GF-D8 (cell line): ENCODE measurements at places on chromosomes 1 and 21.

- no peak for DNase-seq
Observed at GRCh38 chr1:92804721-92805201, 19.9 kb upstream of the EVI5 start.

- no peak for DNase-seq
Observed at GRCh38 chr1:232123775-232124659, 497.4 kb downstream of the DISC1 start.

DNA sequence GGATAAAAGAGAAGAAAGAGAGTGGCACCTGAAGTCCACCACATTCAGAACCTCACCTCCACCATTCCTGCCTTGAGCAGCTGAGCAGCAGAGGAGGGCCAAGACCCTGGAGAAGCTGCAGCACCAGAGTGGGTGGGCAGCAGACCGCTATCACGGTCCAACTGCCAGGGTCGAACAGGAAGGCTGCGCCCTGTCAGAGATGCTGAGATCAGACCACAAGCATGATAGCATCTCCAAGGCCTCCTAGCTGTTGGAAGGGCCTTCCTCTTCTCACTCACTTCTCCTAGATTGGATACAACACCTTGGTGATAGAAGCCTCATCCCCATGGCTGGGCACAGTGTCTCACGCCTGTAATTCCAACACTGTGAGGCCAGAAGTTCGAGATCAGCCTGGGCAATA is 12.1 kb upstream of the SLC45A3 start:
- DNase-seq = peak; percentile 24

DNA sequence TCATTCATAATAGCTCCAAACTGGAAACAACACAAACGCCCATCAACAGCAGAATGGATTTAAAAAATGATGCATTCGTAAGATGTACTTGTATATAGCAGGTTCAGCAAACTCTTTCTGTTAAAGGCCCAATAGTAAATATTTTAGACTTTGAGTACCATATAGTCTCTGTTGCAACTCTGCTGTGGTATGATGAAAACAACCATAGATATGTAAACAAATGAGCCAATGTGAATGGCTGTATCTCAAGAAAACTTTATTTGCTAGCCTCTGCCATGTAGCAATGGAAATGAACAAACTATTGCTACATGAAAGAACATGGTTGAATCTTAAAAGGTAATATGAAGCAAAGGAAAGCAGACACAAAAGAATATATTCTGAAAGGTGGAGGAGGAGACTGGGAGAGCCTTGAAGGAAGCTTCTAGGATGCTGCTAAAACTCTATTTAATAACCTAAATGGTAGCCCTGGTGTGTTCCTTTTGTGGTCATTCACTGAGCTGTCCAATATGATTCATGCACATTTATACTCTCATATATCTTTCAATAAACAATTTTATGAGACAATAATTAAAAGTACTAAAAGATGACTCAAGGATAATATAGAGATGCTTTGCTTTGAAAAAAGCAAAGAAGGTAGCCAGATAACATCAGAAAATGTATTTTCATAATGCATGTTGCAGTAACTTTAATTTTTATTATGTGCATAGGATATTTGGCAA is 29.1 kb upstream of the FMO3 start:
- DNase-seq = no peak

DNA sequence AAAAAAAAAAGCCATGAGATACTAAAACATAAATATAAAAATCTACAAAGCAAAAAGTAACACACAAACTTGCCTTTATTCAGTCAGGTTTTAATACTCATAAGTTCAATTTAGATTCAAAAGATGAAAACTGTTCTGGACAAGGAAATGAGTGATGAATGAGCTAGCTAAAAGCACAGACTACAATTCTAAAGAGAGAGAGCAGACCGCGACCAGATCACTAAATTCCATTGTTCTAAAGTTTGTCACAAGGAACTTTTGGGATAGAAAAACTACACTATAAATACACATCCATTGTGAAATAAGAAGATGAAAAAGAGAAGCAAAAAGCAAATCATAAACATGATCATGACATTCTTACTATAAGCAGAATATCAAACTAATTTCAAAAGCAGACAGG is 1.7 kb downstream of the ODF2L start:
- no peak for DNase-seq

GRCh38 chr1:185439727-185440415 is 122.8 kb upstream of the IVNS1ABP start:
- peak; percentile 5 for DNase-seq

- no peak for DNase-seq
Observed at GRCh38 chr1:6859415-6860343, 74.4 kb downstream of the CAMTA1 start.

GRCh38 chr1:246775531-246776385 is 51.5 kb downstream of the SCCPDH start:
- no peak for DNase-seq

DNA sequence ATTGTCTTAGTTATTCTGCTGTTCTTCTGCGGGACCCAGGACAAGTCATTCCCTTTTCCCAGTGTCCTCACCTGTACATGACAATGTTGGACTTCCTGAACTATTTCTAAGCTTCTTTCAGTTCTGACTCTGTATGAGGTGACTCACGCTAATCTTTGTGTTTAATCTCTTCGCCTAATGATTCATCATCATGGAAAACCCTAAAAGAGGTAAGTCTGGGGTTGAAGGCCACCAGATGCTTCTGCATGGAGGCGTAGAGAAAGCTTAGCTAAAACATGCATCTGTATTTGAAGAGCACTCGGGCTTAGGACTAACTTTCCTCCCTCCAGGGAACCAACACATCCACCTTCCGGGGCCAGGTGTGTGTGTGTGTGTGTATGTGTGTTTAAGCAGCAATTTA is 7.4 kb downstream of the SPRR5 start:
- DNase-seq = no peak

- DNase-seq = no peak
Observed at GRCh38 chr1:51241119-51241518, 5.0 kb downstream of the RNF11 start.

DNA sequence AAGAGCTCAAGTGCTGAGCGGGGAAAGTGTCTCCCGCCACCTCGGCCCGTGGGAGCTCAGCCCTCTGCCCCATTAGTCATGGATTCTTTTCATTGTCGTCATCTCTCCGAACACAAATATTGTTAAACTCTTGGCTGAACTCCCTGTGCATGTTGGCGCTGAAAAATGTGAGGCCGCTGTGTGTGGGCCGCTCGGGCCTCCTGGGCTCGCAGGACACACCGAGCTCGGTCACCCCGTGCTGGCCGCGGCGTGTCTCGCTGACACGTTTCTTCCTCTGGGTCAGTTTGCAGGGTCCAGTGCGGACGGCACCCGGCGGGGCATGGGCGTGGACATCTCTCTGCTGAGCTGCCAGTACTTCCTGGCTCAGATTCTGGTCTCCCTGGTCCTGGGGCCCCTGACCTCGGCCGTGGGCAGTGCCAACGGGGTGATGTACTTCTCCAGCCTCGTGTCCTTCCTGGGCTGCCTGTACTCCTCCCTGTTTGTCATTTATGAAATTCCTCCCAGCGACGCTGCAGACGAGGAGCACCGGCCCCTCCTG is 25.6 kb downstream of the SLC45A1 start:
- no peak for DNase-seq

GRCh38 chr1:41261926-41262618 is 20.0 kb upstream of the SCMH1 start:
- no peak for DNase-seq

DNA sequence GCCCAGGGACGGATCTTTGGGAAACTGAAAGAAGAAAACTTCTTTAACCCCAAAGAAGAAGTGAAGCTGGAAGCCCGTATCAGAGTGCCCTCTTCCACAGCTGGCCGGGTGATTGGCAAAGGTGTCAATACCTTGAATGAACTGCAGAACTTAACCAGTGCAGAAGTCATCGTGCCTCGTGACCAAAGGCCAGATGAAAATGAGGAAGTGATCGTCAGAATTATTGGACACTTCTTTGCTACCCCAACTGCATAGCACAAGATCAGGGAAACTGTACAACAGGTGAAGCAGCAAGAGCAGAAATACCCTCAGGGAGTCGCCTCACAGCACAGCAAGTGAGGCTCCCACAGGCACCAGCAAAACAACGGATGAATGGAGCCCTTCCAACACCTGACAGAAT is 114.0 kb downstream of the NBPF12 start:
- no peak for DNase-seq

DNA sequence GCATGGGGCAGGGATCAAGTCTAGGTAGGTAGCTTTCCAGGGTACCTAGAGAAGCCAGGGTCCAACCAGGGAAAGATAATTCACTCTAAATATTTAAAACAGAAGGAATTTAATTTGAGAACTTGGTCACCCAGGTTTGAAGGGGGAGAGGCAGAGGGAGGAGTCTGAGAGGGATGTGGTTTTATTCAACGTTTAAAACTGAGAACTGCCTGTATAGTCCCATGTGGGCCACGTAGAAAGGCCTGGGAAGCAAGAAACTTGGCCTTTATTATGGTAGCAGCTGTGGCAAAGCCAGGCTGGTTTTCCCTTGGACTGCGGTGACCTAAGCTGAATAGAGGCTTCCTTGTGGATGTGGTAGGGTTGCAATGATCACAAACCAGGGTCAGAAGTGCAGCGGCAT is 42.0 kb upstream of the DUSP10 start:
- DNase-seq = no peak

DNA sequence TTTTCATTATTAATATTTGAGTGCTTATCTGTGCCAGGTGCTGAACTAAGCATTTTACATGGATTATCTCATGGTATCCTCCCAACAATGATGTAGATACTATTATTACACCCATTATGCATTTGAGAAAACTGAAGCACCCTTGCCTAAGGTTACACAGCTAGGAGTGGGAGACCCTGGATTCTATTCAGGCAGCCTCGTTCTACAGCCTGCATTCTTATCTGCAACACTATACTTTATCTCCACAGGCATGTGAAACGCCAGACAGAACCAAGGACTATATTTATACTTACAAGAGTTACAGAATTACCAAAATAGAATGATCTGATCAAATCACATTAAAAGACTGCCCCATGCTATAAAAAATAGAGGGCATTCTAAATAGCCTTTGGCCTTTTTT is 22.4 kb downstream of the LPAR3 start:
- DNase-seq = no peak

GRCh38 chr1:3776231-3776961 is 3.8 kb downstream of the SMIM1 start:
- DNase-seq = no peak

DNA sequence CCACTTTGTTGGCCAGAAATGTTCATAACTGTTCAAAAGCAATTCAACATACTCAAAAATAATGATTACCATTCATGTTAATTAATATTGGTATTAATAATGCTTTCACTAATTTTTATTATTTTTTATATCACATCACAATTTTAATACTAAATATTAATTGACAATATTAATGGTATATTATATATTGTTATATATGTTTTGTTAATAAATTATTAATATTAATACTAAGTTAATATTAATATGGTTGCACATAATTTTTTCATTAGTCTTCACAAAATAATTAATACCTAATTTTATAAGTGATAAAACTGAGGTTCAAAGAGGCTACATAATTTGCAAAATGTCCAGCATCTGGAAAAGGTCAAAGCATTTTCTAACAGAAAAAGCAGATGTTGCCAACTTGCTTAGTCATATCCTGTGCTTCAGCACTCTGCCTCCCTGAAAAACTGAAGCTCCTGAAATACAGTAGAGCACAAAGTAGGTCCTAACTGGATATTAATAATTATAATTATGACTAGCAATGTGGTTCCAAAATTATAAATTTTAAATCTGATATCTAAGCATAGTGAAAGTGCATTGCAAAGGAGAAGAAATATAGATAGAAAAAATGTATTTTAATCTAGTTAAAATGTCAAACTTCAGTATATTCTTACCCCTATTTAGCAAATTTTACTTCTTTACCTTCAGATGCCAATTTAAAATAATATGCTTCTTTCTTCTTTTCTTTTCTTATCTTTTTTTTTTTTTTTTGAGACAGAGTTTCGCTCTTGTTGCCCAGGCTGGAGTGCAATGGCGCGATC is 123.2 kb upstream of the TNFSF4 start:
- DNase-seq = no peak

DNA sequence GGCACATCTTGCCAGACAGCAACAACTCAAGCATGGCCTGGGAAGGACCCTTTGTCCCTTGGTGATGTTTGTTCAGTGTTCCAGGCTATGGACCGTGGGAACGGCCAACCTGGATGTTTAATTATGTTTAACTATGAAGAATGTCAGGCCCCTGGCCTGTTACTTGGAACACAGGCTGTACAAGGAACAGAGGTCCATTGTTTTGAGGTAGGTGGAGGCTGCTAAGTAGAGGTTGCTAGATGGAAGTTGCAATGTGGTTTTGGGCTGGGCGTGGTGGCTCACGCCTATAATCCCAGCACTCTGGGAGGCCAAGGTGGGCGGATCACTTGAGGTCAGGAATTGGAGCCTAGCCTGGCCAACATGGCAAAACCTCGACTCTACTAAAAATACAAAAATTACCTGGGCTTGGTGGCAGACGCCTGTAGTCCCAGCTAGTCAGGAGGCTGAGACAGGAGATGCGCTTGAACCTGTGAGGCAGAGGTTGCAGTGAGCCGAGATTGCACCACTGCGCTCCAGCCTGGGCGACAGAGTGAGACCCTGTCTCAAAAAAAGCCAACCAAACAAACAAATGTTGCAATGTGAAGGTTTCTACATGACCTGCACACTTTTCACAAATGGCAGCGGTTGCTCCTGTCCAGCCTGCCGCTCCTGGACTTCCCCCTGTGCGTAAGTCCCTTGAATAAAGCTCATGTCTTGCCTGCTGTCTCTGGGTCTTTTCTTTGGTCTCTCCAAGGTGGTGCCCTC is 2.5 kb upstream of the LEFTY1 start:
- DNase-seq = no peak

GRCh38 chr1:241432241-241432640 is 75.2 kb upstream of the RGS7 start:
- DNase-seq = no peak

- no peak for DNase-seq
Observed at GRCh38 chr1:212215910-212216309, 69.3 kb upstream of the PPP2R5A start.

GRCh38 chr21:28159396-28159795 is 833.3 kb downstream of the LTN1 start:
- DNase-seq = no peak

GRCh38 chr1:53069663-53070327 is 7.8 kb downstream of the PODN start:
- DNase-seq = no peak

DNA sequence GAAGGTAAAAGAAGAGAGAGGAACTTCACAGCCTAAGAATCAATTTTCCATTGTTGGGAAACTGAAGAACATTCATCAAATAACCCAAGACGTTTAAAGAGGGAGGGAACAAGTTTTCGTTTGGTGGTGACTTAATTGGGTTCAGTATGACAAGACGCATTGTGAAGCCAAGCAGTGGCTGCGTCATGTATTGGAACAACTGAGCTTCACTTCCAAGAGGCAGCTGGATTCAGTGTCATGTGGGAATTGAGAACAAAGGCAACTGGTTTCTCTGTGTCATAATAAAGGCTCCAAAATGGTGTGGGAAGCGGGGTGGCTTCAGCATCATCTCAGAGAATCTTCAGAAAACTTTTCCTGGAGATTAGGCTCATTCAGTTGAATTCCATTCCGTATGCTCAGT is 29.8 kb upstream of the RC3H1 start:
- no peak for DNase-seq

GRCh38 chr21:44528634-44528995 is 11.4 kb downstream of the KRTAP10-1 start:
- DNase-seq = no peak
